ENCODE measurements at places on chromosomes 12 and 14.

DNA sequence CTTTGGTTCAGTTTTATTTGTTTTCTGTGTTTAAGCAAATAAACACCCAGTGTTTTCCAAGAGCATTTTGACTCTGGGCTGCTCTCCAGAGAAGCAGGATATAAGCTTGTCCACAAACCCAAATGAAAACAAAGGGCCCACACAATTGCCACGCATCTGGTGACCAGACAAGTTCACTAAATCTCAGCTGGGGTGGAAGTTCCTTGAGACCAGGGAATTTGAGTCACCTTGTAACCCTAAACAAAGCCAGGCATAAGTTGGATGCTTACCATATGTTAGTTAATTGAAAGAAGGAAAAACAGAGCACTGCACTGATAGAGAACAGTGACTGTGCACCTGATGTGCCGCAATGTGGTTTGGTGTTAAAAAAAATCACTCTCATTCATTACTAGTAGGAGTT, 1.6 kb upstream of the TXNRD1 start:
- DNase-seq = no peak

DNA sequence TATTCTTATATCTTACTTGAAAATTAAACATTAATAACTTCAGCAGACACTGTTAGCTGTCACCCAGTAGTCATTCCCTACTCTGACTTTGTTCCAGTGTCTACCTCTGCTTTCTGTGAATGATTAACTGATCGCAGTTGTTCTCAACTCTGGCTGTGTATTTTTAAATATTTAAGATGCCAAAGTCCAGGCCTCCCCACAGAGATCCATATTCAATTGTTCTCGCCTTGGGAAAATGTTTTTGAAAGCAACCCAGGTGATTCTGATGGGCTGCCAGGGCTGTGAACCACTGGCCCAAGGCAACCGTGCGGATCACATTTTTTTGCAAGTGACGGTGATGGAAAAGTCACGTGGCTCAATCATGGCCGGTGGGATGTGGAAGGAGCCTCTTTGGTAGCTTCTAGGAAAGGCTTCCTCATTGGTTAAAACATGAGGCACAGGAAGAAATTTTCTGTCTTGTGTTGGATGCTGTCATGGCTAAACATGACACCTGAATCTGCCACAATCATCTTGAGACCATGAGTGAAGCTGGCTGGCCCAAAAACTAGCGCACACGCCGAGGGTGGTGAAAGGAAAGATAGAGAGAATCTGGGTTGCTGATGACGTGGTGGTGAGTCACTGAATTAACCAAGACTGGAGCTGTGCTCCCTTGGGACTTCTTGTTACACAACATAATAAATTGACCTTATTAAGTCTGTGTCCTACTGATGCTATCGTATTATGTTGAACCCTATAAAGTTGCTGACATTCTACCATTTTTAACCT, 37.2 kb downstream of the RDH12 start:
- DNase-seq = no peak

DNA sequence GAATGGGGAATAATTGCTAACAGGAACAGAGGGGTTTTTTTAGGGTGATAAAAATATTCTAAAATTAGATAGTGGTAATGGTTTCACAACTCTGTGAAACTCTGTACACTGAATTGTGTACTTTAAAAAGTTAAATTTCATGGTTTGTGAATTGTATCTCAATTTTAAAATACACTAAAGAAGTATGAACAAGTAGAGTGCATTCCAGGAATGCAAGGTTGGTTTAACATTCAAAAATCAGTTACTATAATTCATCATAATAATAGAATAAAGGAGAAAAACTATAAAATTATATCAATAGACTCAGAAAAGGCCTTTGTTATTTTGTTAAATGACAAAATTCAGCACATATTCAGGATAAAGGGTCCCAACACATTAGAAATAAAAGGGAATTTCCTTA, 11.1 kb upstream of the BATF start:
- no peak for DNase-seq

DNA sequence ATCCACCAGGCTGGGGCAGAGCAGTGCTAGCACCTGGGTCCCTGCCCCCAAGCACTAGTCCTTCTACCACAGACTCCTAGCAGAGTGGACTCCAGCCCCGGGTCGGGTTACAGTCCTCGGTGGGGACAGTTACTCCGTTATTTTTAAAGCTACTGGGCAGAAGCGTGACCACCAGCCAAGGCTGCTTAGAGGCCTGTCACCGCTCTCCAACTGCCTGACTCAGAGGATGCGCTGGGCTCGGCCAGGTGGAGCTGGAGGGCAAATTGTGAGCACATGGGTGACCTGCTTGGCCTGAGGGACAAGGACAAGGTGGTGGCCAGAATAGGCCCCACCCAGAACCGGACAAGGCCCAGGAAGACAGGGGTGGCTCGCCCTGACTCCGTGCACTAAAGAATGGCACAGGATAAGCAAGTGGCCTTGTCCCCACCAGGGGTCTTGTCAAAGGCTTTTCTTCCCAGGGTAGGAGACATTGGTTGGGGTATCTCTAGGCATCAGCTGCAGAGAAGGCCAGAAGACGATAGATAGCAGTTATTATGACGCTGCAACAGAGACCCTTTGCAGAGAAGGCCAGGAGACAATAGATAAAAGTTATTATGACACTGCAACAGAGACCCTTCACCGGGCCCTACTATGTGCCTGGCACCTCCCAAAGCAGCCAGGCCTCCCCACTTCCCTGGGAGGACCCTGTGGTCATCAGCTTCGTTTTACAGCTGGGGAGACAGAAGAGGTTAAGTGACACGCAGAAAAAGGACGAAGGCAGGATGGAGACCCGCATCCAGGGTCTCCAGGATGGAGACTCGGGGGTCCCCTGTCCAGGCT, 1.6 kb downstream of the ABCB9 start:
- DNase-seq = no peak

GRCh38 chr12:68899251-68899771, 33.7 kb downstream of the CPM start:
- DNase-seq = no peak

GRCh38 chr12:76275511-76276093, 72.6 kb downstream of the BBS10 start:
- no peak for DNase-seq

DNA sequence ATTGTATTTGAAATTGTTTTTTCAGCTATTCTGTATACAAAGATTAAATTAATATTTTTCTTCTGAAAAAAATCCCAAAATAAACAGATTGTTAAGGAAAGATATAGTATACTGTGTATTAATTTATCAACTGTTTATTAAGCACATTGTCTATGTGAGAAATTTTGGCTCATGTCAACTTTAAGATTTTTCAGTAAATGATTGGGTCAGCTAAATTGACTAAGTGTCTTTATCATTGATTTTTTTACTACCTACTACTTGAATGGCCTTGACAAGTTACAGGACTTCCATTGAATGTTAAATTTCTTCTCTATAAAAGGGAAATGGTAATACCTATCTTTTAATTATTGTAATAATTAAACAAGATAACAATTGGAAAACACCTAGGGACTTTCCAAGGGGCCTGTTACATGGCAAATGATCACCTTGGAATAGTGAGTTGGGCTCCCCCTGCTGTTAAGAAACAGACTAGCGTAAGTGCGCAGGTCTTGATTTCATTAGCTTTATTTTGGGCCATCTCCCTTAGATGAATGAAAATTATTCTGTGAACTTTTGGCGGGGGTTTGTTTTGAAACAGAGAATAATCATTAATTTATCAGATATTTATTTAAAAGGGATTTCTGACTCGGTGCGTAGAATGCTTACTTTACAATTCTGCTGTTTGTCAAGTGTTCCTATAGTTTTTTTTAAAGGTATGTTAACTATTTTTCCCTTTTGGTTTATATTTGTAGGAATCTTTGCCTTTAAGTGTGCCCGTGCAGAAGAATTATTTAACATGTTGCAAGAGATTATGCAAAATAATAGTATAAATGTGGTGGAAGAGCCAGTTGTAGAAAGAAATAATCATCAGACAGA, 14.5 kb upstream of the CCT2 start:
- no peak for DNase-seq

DNA sequence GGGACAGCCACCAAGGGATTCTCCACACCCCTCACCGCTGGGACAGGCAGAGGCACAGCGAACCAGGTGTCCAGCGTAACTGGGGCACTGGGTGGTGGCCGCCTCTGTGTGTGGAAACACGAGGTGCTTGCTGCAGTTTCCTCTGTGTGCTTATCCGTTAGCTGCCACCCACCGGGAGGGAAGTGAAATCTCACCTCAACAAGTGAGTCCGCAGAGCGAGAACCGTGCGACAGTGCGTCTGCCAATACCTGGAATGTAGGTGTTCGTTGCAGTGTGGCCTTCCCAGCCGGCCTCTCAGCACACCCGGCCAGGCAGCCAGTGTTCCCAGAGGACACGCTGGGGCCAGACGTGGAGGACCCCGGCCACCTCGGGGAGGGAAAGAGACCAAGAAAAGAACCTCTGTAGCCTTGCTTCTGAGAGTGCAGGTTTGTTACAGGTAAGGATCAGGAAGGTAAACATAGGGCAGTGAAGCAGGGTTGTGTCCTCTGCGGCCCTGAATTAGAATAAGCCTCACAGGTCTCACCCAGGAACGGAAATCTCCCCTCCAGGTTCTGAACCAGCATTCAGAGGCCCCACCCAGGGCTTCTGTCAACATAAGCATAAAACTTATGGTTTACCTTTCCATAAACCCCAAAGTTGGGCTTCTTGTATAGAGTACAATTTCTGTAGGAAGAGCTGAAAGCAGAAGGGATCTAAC, 1.5 kb downstream of the BCL2L14 start:
- no peak for DNase-seq

DNA sequence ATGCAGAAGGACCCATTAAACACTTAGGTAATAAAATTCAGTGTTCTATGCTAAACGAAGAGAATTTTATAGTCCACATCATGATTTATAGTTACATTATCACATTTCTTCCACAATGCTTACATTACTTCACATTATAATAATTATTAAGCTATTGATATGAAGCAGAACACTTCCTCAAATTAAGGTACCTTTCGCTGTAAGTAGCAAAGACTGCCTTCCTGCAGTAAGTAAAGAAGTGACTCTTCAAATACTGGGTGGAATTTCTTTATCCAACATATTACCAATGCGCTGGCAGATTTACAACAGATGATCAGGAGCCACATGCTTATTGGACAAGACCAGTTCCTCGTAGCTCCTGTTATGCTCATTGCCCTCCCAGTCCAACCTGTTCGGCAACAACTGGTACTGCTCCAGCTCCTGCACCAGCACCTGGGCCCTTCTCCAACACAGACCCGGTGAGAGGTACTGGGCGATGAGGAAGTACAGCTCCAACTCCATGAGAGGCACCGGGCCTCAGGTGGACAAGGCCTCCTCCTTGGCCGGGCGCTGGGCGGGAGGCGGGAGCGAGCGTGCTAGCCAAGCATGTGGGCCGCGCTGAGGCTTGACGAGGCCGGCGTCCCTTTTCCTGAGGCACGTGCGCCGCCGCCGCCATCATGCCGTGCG, 210.7 kb upstream of the ATP2B1 start:
- DNase-seq = no peak

- no peak for DNase-seq
These were observed 57.7 kb downstream of the ATP2A2 start for GRCh38 chr12:110338754-110339153.

DNA sequence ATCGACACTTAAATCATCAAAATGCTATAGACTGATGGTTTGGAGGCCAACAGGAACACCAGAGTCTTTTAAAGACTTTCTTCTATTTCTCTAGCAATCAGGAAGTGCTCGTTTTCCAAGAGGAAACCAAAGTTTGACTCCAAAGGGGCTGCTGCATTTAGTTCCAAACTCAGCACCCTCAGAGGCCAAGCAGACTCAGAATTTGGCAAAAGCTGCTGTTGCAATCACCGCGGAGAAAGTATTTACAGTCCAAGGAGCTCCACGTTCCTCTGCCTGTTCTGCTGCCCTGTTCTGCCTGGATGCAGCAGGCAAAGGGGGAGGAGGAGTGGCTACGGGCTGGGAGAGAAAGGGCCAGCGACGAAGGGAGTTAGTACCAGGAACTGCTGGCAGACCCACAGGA, 325.1 kb downstream of the BCL11B start:
- no peak for DNase-seq

Data from amygdala (tissue), 56 donors.